ENCODE measurements at places on chromosomes 3 and 15.

DNA sequence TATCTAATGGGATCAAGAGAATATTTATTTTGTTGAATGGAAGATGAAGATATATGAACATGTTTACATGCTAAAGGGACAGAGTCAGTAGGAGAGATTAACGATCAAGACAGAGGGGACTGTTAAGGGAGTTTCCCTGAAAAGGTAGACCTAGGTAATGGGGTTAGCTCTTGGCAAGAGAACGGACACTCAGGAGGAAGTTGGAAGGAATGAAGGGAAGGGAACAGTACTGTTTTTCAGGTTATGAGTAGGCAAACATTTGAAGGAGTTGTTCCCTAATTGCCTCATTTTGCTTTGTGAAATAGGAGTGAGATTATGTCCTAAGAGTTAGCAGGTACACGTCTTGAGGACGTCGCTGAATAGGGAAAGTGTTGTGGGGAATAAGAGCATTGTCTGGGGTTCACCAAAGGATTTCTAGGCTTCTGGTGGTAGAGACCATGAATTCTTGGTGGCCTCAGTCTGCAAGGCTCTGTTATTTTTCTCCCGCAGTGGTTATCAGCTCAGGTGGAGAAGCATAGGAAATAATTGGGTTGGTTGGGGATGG, 41.3 kb downstream of the PDE8A start:
- DNase-seq, result no peak

- DNase-seq, result no peak
Measured at GRCh38 chr3:23889950-23890349, 26.8 kb downstream of the NKIRAS1 start.

- DNase-seq, result no peak
Measured at GRCh38 chr3:115384381-115384780, 237.3 kb upstream of the ZBTB20 start.

DNA sequence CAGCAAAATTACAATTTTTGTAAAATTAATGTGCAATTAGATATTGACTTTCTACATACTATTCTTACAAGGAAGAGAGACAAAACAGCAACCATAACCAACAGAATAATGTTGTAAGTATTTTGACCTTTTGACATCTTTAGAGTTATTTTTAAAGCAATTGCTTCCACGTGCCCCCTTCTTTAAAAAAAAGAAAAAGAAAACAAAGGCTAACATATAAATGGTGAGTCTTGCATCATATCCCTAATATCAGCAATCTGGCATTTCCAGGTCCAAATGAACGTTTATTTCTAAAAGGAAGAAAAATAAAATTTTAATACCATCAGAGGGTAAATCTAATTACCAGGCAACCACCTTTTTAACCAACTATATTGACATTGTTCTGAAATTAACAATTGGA, 19.3 kb upstream of the STRIT1 start:
- no peak for DNase-seq

DNA sequence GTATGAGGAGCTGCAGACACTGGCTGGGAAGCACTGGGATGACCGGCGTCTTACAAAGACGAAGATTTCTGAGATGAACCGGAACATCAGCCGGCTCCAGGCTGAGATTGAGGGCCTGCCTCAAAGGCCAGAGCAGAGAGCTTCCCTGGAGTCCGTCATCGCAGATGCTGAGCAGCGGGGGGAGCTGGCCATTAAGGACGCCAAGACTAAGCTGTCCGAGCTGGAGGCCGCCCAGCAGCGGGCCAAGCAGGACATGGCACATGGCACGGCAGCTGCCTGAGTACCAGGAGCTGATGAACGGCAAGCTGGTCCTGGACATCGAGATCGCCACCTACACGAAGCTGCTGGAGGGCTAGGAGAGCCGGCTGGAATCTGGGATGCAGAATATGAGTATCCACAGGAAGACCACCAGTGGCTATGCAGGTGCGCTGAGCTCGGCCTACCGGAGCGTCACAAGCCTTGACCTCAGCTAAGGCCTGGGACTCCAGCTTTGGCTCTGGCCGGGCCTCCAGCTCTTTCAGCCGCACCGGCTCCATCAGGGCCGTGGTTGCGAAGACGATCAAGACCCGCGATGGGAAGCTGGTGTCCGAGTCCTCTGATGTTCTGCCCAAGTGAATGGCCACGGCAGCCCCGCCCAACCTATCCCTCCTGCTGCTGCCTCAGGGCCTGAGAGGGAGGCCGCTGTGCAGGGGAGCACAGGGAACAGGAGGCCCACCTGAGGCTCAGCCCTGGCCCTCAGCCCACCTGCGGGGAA, 9.2 kb upstream of the SHC4 start:
- no peak for DNase-seq

DNA sequence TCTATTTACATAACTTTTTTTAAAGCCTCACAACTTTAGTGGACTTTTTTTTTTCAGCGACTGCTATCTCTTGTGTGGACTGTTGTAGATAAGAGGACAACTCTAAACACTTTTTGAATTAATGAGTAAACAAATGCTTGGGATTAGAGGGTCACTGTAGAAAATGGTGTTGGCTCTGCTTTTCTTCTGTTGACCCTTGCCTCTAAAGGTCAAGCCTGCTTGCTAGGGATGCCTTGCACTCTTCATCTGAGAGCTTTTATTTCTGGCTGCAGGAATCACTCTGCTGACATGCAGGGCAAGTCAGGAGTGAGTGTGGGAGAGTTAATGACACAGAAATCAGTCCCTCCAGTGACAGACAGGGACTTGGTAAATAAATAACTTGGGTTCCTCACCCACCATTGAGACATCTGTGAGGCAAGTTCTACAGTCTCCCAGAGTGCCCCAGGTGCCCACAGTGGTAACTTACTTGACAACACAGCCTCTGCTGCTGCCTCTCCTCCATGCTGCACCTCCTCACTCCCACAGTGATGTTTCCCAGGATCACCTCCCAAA, 390.1 kb downstream of the IL20RB start:
- no peak for DNase-seq

- no peak for DNase-seq
Measured at GRCh38 chr3:133329626-133330025, 70.2 kb upstream of the BFSP2 start.
